ENCODE measurements at places on chromosomes 11 and 22.
A peak's percentile ranks its signal among the peaks of the same experiment; 100 is the strongest.

DNA sequence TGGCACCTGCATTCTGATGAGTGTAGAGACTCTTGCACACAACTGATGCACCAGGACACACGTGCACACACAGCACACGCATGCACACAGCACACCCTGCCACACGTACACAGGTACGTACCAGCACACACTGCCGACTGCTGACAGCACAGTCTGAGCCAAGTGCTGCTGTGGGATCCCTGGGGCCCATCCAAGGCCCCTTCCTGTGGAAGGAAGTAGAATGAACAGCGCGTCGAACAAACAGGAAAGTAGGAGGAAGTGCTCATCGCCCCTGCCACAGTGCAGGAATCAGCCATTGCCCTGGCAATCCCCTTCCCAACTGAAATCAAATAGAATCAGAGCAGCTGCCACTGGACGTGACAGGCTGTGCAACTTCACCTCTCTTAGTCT is 57.9 kb downstream of the CD82 start:
- no peak for DNase-seq

DNA sequence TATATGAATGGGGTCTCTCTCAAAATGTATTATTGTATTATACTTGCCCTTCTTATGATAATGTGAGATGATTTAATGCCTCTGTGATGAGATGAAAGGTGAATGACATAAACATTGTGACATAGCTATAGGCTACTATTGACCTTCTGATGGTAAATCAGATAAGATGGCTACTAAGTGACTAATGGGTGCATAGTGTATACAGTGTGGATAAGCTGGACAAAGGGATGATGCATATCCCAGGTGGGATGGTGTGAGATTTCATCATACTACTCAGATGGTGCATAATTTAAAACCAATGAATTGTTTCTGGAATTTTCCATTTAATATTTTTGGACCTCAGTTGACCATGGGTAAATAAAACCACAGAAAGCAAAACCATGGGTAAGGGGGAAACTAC is 243.5 kb downstream of the SBF2 start:
- no peak for DNase-seq

DNA sequence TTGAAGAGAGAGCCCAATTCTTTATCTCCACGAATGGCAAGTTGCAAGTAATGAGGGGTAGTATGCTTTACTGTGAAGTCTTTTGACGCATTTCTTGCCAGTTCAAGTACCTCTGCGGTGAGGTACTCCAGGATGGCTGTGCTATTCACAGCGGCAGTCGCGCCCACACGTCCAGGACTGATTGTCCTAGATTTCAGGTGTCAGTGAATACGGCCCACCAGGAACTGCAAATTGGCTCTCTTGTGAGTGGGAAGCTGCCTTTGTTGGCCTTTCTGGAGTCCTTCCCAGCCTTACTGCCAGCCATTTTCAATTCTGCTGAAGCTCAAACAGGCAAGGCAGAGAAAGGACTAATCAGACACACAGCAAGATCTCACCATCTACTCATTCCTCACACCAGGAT is 8.5 kb downstream of the PPFIA1 start:
- DNase-seq, result no peak

DNA sequence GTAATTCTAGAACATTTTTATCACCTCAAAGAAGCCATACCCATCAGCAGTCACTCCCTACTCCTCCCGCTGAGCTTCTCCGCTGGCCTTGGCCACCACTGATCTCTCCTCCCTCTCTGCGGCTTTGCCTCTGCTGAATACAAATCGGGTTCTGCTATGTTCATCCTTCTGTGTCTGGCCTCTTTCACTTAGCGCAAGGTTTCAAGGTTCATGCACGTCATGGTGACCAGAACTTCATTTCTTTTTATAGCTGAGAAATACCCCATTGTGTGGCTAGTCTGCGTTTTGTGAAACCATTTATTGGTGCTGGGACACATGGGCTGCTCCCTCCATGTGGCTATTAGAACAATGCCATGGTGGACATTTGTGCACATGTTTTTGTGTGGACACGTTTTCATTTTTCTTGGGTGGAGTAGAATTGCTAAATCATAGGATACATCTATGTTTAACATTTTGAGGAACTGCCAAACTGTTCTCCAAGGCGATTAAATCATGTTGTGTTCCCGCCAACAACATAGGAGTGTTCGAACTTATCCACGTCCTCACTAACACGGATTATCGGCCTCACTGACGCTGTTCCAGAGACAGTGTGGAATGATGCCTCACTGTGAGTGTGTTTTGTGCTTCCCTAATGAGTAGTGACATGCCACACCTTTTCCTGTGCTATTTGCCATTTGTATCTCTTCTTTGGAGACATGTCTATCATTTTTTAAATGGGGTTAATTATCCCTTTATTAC is 24.2 kb upstream of the KRTAP5-6 start:
- DNase-seq, result no peak

GRCh38 chr11:121557348-121557747 is 104.6 kb upstream of the SORL1-AS1 start:
- DNase-seq, result peak; percentile 96

Measured in GM12878 (cell line).